ENCODE measurements at places on chromosomes 11 and 22.

GRCh38 chr11:114058026-114058706 is 1.3 kb upstream of the ZBTB16 start:
- no peak for DNase-seq

DNA sequence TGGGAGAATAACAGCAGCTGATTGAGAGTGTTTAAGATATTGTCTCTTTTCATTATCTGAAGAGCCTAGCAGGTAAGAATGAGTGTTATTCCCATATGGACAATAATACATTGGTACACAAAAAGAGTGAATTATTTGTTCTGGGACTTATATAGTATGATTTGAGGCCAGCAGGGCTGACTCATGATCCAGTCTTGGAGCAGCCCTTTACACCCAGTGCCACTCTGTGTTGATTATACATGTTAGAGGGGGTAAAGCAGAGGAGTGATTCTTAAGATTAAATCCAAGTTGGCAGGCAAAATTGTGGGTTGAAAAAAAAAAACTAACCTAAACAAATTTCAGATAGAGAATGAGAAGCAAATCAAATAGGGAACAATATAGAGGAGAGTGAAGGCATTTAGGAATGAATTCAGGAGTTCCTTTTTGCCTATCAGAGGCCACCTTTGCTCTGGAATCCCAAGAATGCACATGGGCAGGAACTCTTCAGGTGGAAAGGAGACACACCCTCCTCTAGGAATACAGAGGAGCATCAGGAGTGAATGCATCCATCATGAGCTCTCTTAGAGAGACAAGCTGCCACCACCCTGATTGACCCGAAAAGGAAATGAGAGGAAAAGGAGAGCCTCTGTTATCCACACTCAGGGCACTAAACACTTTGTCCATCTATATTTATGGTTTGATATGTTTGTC is 19.2 kb upstream of the MRGPRX1 start:
- DNase-seq: no peak

DNA sequence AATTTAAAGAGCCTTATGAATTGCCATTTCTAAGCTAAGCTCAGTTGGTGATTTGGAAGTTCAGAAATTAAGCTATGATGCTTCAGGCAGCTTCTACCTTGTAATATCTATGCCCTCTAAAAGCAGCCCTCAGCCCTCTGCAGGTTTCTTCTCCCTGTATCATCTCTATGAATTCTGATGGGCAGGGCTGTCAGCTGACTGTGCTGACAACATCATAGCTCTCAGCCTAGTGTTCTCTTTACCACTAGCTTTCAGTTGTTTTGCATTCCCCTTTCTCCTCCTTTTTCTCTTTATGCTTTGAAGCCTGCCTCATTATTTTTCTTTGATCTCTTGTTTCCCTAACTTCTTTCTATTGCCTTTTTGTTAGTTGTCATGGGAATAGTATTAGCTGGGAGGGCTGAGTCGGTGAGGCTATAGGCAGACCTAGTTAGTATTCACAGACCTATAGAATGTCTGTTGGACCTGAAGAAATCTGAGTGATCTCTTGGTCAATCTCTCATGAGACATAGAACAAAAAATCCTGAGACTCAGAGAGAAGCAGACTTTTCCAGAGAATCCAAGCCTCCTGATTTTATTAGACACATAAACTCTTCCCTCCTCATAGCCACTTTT is 535.4 kb downstream of the RAB38 start:
- no peak for DNase-seq

DNA sequence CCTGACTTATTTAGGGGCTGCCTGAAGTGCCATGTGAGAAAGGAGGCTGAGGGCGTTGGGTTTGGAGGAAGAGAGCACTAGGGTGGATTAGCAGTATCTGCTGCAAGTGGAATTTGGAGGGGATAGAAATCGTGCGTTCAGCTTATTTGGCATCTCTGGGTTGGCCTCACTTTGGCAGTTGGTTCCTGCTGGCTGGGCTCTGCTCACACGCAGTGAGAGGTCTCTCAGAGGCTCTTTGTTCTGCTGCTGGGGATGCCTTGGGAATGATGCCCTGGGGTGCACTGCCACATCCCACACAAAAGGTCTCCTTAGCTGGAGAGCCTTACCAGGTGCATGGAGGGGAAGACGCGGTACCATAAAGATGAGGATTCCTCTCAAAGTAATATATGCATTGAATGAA is 17.7 kb upstream of the MICAL2 start:
- peak; percentile 78 for DNase-seq

DNA sequence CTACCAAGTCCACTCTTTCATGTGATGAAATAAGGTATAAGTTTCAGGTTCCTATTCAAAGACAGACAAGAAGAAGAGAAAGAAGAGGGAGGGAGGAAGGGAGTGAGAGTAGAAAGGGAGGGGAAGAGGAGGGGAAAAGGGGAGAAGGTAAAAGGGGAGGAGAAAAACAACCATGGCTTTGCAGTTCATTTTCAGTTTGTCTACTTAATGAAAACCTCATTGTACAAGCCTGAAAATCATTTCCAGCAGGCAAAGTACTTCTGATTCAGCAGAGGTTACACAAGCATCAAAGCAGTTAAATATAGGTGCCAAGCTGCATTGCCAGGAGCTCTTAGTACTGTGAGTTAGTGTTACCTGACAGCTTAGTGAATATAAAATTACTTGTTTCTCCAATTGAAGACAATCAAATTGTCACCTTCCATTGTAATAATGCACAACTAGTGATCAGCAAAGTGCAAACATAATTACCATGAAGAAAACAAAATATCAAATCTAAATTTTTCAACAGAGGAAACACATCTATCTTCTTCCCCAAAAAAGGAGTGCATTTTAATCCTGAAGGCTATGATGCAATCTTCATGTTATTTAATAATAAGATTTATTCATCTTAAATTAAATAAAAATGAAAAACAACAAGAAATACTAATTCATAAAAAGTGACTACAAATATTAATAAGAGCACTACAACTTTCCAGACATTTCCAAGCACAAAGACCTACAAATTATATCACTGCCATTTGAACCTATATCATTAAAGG is 8.2 kb downstream of the SOX6 start:
- no peak for DNase-seq

GRCh38 chr22:48523091-48523490 is 1304.6 kb downstream of the BRD1 start:
- DNase-seq: no peak

- DNase-seq: no peak
Observed at GRCh38 chr11:68025047-68025446, 5.4 kb upstream of the NDUFS8 start.

DNA sequence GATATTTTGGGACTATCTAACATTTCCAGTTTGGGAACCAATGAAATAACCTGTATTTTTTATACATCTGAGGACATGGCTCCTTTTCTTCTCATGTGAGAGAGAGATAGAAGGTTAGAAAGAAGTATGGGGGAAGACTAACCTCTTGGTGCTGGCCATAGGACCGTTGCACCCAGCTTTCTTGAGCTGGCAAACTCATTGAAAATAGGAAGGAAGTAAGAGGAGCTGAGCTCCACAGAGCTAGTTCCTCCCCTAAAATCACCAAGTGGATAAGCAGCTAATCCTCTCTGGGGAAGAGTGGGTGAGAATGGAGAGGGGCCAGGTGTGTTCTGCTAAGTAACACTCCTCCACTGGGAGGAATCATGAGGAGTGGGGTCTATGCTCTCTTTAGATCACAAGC is 387.4 kb upstream of the CADM1 start:
- DNase-seq: no peak

- no peak for DNase-seq
Observed at GRCh38 chr11:41003339-41004282, 455.8 kb downstream of the LRRC4C start.

- no peak for DNase-seq
Observed at GRCh38 chr11:9759519-9760192, 95.8 kb downstream of the SWAP70 start.

DNA sequence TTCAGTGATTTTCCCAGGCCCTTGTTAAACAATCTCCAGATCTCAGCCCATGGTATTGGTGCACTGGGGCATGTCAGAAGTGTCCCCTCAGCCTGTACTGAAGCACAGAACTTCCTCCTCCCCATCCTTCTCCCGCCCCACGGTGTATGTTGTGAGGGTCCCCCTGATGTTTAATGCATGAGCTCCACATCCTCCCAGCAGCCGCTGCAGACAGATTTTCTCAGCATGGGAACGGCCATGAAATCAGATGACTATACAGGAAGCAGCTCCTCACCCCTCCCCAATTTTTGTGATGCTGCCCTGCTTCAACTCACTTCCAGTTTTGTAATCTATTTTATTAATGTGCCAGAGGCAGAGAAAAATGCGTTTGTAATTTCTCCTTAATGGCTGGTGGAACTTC is 406.0 kb downstream of the MIAT start:
- no peak for DNase-seq

DNA sequence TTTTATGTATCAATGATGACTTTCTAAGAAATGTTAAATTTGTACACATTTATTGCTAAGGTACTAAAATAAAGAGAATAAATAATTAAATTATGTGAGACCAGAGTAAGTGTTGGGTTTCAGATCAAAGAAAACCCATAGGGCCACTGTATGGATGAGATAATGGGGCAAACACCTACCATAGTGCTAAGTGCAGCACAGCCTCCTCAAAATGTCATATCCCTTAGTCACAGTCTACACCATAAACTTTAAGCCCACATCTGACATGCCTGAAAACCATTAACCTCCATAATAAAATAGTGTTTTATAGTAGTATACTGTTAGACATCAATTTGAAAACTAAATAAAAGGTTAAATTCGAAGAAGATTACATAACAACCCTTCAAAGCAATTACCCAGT is 37.5 kb downstream of the SESN3 start:
- DNase-seq: no peak

- DNase-seq: no peak
Observed at GRCh38 chr22:42360348-42360747, 71.9 kb downstream of the NFAM1 start.

GRCh38 chr11:14953904-14954303 is 18.2 kb downstream of the CALCA start:
- no peak for DNase-seq

- no peak for DNase-seq
Observed at GRCh38 chr11:62402226-62402959, 16.4 kb upstream of the SCGB1A1 start.

DNA sequence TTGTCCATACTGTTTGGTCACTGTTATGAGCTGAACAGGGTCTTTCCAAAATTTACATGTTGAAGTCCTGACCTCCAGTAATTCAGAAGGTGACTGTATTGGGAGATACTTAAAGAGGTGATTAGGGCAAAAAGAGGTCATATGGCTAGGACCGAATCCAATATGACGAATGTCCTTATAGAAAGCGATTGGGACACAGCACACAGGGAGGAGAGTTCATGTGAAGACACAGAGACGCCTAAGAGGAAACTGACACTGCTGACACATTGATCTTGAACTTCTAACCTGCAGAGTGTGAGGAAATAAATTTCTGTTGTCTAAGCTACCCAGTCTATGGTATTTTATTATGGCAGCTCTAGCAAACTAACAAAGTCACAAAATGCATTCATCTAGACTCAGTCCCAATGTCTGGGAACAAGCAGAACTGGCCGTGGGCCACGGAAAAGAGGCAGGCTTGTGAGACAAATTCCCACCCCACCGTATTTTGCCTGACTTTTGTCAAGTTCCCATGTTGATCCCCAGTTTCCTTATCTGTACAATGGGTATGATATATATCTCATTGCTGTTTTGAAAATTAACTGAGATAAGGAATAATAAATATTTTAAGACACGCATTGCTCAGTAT is 295.0 kb downstream of the NTM start:
- no peak for DNase-seq

- DNase-seq: no peak
Observed at GRCh38 chr11:61345954-61346843, 13.2 kb downstream of the TKFC start.

GRCh38 chr11:9748361-9748970 is 84.6 kb downstream of the SWAP70 start:
- DNase-seq: no peak

DNA sequence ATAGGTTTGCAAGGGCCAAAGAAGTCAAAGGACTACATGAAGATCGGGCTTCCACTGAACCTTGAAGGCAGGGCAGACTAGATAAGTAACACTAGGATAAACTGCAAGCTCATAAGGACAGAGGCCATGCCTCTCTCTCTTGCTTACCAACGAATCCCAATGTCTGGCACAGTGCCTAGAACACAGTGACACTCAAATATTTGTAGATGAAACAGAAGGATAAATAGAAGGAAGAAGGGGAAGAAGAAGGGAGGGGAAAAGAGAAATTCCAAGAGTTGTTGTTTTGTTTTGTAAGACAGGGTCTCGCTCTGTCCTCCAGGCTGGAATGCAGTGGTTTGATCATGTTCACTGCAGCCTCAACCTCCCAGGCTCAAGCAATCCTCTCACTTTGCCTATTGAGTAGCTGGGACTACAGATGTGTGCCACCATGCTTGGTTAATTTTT is 26.9 kb downstream of the SIK3 start:
- no peak for DNase-seq

DNA sequence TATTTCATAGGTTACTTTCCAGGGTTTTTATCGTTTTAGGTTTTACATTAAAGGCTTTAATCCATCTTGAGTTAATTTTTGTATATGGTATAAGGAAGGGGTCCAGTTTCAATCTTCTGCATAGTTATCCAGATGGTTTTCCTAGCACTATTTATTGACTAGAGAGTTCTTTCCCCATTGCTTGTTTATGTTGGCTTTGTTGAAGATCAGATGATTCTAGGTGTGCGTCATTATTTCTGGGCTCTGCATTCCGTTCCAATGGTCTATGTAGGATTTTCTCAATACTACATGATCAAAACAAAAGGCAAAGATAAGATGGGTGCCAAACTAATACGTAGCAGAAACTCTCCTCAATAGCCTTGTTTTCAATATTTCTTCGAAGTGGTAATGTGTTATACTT is 14.3 kb upstream of the RIC3 start:
- no peak for DNase-seq

- DNase-seq: no peak
Observed at GRCh38 chr11:76444065-76444383, 794 bp upstream of the EMSY start.

DNA sequence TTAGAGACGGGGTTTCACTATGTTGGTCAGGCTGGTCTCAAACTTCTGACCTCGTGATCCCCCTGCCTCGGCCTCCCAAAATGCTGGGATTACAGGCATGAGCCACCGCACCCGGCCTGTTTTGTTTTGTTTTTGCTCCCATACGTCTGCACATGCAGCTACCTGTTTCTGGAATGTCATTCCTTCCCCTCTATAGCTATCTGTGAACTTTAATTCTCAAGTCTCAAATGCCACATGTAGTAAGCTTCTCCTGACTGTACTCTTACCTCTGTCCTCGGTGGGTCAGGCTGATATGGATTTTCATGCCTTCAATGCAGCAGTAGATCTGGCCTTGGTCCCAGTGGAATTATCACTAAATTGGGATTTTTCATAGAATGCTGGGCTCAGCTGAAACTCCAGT is 12.4 kb upstream of the SWAP70 start:
- no peak for DNase-seq

- no peak for DNase-seq
Observed at GRCh38 chr11:26626346-26626745, 54.3 kb upstream of the MUC15 start.

- no peak for DNase-seq
Observed at GRCh38 chr22:42078469-42079318, 806 bp upstream of the SMDT1 start.

DNA sequence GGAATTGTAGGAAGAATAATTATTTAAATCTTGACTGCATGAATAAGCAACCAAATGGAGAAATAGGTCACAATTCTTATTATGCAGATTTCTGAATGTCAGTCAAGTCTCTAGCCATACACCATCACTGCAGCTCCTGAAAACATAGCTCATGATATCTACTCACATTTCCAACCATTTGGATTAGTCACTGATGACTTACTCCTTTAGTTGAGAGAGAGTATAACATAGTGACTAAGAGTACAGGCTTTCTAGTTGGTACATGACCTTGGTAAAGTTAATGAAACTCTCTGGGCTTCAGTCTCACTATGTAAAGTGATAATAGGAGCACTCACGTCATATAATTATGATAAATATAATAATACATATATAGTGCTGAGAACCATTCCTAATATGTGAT is 265.2 kb downstream of the KCNA4 start:
- no peak for DNase-seq

Measured in DMS79 (cell line).